CD8-positive, alpha-beta memory T cell (primary cell): ENCODE measurements at places on chromosomes 7 and 10.
A peak's percentile ranks its signal among the peaks of the same experiment; 100 is the strongest.

- peak within 1 kb of the TSS; percentile 47 for H3K4me3 ChIP-seq
- H3K27ac ChIP-seq = no peak within 1 kb of the TSS
- H3K4me1 ChIP-seq = peaks cover 7% of the 10 kb centered on the region
- peak; percentile 64 for DNase-seq
Measured at GRCh38 chr7:143362131-143363015, at the start of gene FAM131B. Gene FAM131B, minus strand, starts transcription at chr7:143362713. Its CDS starts 110 bp downstream, at chr7:143362603.

DNA sequence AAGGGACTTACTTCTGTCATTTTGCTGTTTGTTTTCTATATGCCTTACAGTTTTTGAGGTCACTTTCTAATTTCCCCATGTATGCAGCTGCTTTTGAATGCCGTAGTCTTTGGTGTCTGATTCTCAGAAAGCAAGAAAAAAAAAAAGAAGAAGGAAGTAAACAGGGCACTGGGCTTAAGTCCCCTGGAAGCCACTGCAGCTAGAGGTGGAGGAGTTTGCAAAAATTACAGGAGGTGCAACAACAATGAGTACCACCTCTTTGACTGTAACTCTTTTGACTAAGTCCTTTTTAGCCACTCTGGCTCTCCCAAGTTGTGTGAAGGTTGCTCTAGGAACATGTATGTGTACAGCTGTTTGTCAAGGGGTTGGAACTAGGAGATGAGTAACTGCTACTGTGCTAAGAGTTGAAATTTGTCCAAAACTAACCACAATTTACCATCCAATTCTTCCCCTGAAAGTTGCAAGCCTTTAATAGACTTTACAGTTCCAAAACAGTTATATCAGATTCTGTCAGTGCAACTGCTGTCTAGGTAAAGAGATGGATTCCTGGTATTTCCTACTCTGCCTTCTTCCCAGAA lies 588.0 kb upstream of the LRRN3 start:
- H3K36me3 ChIP-seq = no peaks in the 10 kb centered on the region
- no peak overlapping the region for H3K27ac ChIP-seq
- DNase-seq = no peak
- no peaks in the 10 kb centered on the region for H3K4me1 ChIP-seq
- no peaks in the 10 kb centered on the region for H3K27me3 ChIP-seq
- H3K4me3 ChIP-seq = no peak overlapping the region

DNA sequence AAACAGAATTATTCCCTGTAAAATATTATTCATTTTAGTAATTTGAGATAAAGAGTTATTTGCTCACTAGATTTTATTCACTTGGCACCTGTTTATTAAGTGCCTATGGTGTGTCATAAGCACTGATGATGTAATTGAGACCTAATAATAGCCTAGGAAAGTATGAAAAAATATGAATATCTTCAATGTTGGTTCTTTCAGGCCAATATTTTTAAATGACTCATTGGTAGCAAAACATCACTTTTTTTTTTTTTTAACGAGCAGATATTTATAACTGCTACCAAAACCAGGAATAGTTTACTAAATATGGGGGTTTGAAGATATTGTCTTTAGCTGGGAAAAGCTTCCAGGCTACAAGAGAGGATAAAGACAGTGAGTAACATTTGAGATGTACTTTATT lies 228.0 kb downstream of the PRKG1 start:
- no peak overlapping the region for H3K4me3 ChIP-seq
- no peaks in the 10 kb centered on the region for H3K27me3 ChIP-seq
- no peaks in the 10 kb centered on the region for H3K36me3 ChIP-seq
- no peak for DNase-seq

- H3K27me3 ChIP-seq = no peaks in the 10 kb centered on the region
- peaks cover 28% of the 10 kb centered on the region for H3K4me1 ChIP-seq
- no peak for DNase-seq
- H3K4me3 ChIP-seq = no peak overlapping the region
- no peak overlapping the region for H3K27ac ChIP-seq
Measured at GRCh38 chr10:75013007-75013406, 98.4 kb upstream of the SAMD8 start.

GRCh38 chr7:75960372-75960771 lies 34.0 kb downstream of the TMEM120A start:
- no peak overlapping the region for H3K4me3 ChIP-seq
- no peaks in the 10 kb centered on the region for H3K27me3 ChIP-seq
- peaks cover 4% of the 10 kb centered on the region for H3K36me3 ChIP-seq
- H3K27ac ChIP-seq = no peak overlapping the region

DNA sequence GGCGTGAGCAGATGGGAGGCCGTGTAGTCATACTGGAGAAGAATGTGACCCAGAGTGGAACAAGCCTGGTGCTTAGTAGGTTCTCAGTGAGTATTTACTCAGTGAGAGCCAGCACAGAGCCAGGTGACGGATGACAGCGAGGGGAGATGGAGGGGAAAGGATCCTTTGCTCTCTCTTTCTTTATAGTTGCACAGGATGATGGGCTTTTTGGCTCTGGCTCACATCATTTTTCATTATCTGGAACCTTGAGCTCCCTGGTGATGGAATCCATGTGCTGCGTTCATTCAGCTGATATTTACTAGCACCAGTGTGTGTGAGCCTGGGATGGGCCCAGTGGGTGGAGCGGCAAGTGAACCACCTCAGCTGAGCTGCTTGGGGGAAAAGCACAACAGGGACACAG lies 17.2 kb downstream of the BTBD16 start:
- no peak for DNase-seq
- no peaks in the 10 kb centered on the region for H3K4me1 ChIP-seq
- H3K4me3 ChIP-seq = no peak overlapping the region
- no peaks in the 10 kb centered on the region for H3K27me3 ChIP-seq
- no peak overlapping the region for H3K27ac ChIP-seq

DNA sequence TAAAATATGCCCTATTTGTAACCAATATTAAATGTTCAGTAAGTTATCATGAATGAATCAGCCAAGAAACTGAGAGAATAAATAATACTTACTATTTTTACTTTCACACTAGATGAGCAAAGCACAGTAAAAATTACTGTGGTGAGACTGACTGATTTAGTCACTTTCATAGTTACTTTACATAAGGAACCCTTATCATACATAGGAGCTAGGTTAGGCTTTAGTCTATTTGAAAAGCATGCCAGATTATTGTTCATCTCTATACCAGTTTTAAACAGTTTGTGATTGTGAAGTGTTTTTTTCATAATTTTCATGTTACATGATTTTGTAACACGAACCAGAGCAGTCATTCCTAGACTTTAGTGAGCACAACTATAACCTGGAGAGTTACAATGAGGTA lies 80.7 kb upstream of the MAGI2 start:
- H3K27me3 ChIP-seq = no peaks in the 10 kb centered on the region
- H3K4me3 ChIP-seq = no peak overlapping the region
- H3K4me1 ChIP-seq = no peaks in the 10 kb centered on the region

DNA sequence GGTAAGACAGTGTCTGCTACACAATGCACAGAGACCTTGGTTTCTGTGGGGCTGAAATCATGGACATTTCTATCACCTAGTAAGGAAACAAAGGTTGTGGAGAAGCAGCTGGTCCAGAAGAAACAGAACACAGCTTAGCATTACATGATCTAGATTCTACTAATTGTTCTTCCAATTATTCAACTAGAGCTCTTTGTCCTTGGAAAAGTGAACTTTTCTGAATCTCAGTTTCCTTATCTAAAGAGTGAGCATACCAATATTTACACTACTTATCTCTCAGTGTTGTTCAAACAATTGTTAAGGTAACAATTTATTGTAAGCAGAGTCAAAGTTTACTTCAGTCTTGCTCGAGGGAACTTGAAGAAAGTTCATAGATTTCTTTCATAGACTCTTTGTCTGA lies 42.3 kb upstream of the TRIM24 start:
- DNase-seq = no peak
- no peak overlapping the region for H3K27ac ChIP-seq
- no peak overlapping the region for H3K4me3 ChIP-seq

- H3K4me3 ChIP-seq = no peak overlapping the region
- no peak overlapping the region for H3K27ac ChIP-seq
- no peak for DNase-seq
- no peaks in the 10 kb centered on the region for H3K36me3 ChIP-seq
- no peaks in the 10 kb centered on the region for H3K27me3 ChIP-seq
- H3K4me1 ChIP-seq = no peaks in the 10 kb centered on the region
Measured at GRCh38 chr10:7529638-7530037, 118.8 kb upstream of the SFMBT2 start.

DNA sequence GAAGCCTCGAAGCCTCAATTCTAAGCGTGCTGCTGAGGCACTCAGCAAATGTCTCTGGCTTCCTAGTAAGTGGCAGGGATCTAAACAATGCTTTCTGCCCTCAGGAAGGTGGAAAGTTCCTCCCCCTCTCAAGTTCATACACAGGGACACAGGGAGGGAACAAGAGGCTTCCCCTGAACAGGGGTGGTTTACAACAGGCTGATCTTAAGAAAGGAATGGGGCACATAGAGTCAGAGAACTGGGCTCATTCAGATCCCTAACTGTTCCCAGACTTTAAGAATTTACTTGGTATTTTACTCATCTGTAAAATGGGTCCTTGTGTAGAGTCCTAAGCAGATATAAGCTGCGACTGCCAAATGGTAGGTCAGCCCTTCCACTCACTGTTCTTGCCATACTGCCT lies 2.5 kb downstream of the TNS3 start:
- DNase-seq = no peak
- no peaks in the 10 kb centered on the region for H3K27me3 ChIP-seq
- no peaks in the 10 kb centered on the region for H3K36me3 ChIP-seq
- no peak overlapping the region for H3K27ac ChIP-seq

GRCh38 chr7:2115760-2116447 lies 116.8 kb downstream of the MAD1L1 start:
- no peak for DNase-seq
- no peak overlapping the region for H3K27ac ChIP-seq

GRCh38 chr7:124907490-124907889 lies 22.1 kb downstream of the POT1 start:
- H3K36me3 ChIP-seq = no peaks in the 10 kb centered on the region
- no peak overlapping the region for H3K27ac ChIP-seq
- no peaks in the 10 kb centered on the region for H3K4me1 ChIP-seq
- no peaks in the 10 kb centered on the region for H3K27me3 ChIP-seq
- DNase-seq = no peak

- no peaks in the 10 kb centered on the region for H3K36me3 ChIP-seq
- H3K27ac ChIP-seq = no peak overlapping the region
Measured at GRCh38 chr10:28384557-28384956, 81.7 kb upstream of the MPP7 start.

GRCh38 chr10:44102726-44103255 lies 282.1 kb downstream of the CXCL12 start:
- no peak for DNase-seq
- H3K4me3 ChIP-seq = no peak overlapping the region
- H3K27me3 ChIP-seq = no peaks in the 10 kb centered on the region
- H3K36me3 ChIP-seq = no peaks in the 10 kb centered on the region
- H3K4me1 ChIP-seq = no peaks in the 10 kb centered on the region

- H3K27ac ChIP-seq = no peak overlapping the region
- DNase-seq = no peak
- no peaks in the 10 kb centered on the region for H3K36me3 ChIP-seq
- H3K4me3 ChIP-seq = no peak overlapping the region
Measured at GRCh38 chr7:121484089-121484763, 88.1 kb upstream of the FAM3C start.

DNA sequence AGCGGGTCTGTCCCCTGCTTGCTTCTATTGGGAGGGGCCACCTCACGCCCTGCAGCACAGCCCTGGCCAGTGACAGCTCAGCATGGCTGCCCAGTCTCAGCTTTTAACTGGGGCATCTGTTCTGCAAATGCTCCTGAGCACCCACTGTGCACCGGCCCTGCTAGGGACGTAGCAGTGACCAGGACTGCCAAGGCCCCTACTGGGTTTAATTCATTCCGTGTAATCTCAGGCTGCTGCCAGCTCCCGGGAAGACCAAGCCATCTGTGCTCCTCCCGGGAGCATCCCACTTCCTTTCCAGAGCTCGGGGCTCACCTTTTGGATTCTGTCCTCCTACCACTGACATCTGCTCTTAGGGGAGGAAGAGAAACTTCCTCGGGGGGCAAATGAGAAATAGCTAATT lies 85.2 kb downstream of the ADARB2 start:
- H3K27me3 ChIP-seq = no peaks in the 10 kb centered on the region
- no peak for DNase-seq
- no peaks in the 10 kb centered on the region for H3K36me3 ChIP-seq
- no peaks in the 10 kb centered on the region for H3K4me1 ChIP-seq
- no peak overlapping the region for H3K27ac ChIP-seq
- H3K4me3 ChIP-seq = no peak overlapping the region
